Cardiac septum (tissue), 1 donor: ENCODE measurements at places on chromosomes 1 and 21. TPM values are rescaled to one million over a fixed set of nuclear protein-coding genes. Genes with fewer than 3 reads are reported as not detected.

NBPF20 gene
- total RNA-seq: 1.2 TPM

SPRR2D gene
- total RNA-seq: not detected

ZNF672 gene
- 40.7 TPM for total RNA-seq

OLFML3 gene
- total RNA-seq: 8.2 TPM

PEAR1 gene
- total RNA-seq: 5.6 TPM

ETV3L gene
- not detected for total RNA-seq

CLCA1 gene
- not detected for total RNA-seq
